ENCODE measurements at places on chromosomes 4 and X.

- DNase-seq, result no peak
Measured at GRCh38 chr4:53644607-53645006, 53.3 kb upstream of the LNX1 start.

- DNase-seq, result no peak
Measured at GRCh38 chr4:26863512-26863911, 2.9 kb downstream of the STIM2 start.

- DNase-seq, result no peak
Measured at GRCh38 chr4:182916483-182917181, 554 bp downstream of the DCTD start.

DNA sequence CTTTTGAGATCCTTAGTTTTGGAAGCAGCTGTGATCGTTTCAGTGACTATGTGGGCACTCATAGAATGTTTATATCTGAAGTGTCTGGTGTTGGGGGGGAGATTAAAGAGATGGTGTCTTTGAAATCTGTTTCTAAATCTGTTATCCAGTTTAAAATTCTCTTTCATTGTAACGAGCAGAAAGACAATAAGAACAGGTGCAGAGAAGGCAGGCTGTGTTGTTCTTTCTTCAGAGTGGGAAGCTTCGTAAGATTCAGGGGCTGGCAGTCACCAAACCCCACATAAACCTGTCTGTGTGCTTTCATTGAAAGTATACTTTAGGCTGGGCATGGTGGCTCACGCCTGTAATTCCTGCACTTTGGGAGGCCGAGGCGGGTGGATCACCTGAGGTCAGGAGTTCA, 16.3 kb upstream of the DHRSX start:
- DNase-seq, result no peak

DNA sequence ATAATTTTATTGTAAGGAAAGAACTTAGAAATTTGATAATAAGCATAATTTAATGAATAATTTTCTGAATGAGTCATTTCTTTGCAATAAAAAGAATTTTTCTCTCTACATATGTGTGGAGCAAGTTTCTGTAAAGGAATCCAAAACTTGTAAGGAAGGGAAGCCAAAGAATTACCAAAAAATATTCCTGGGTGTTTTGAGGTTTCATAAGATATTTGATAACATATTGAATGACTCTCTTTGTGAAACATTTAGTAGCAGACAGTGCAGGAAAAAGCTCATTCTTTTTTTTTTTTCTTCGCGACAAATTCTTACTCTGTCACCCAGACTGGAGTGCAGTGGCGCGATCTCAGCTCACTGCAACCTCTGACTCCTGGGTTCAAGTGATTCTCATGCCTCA, 469.0 kb upstream of the MAGEB2 start:
- no peak for DNase-seq

Measured in B cell (primary cell).